ENCODE measurements at places on chromosomes 3 and 15.

GRCh38 chr3:117017135-117017894 lies 307.7 kb downstream of the TUSC7 start:
- DNase-seq, result no peak

DNA sequence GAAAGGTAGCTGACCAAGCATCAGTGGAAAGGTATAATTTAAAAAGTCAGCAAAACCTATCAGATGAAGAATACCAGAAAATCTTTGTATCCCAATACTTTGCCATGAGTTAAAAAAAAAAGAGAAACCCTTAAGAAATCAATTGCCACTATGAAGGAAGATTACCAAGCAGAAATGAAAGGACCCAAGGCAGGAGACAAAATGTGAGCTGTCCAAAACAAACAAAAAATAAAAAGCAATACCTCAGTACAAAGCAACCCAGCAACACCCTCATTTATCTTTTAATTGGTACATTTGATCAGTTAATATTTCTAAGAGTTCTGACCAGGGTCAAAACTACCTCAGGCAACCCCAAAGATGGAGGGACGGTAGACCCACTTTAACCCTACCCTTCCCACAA lies 65.3 kb downstream of the MOBP start:
- no peak for DNase-seq

- DNase-seq, result no peak
These were observed 22.1 kb downstream of the PPP2R3A start for GRCh38 chr3:135987661-135988060.

DNA sequence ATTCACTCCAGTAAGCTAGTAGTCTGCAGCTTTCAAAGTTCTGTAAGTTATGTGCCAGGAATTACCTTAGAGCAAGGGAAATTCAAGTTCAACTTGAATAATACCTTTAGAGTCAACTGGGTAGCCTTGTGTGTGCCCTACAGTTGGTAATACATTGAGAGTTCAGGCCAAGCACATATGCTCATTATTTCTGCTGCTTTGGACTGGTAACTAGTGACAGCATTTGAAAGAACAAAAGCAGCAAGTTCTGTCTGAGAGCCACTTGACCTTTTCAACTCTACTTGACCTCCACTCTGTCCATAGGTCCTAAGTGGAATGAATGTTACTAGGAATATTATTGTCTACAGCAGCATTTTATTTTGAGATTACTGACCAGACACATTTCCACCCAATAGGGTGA lies 723.5 kb downstream of the NLGN1 start:
- DNase-seq, result no peak

DNA sequence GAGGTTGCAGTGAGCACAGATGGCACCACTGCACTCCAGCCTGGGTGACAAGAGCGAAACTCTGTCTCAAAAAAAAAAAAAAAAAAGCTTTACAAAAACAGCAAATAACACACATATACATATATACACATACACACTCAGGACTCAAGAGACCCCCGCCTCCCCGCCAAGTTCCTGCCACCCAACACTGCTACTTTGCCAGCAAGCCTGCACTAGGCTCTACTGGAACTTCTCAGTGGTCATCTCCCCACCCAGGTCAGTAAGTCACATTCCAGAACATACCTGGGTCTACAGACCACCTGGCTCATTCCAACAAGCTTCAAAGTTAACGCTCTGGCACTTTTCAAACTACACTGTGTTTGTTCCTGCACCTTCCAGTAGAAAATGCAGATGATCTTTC lies 62.3 kb downstream of the SENP2 start:
- DNase-seq, result no peak

DNA sequence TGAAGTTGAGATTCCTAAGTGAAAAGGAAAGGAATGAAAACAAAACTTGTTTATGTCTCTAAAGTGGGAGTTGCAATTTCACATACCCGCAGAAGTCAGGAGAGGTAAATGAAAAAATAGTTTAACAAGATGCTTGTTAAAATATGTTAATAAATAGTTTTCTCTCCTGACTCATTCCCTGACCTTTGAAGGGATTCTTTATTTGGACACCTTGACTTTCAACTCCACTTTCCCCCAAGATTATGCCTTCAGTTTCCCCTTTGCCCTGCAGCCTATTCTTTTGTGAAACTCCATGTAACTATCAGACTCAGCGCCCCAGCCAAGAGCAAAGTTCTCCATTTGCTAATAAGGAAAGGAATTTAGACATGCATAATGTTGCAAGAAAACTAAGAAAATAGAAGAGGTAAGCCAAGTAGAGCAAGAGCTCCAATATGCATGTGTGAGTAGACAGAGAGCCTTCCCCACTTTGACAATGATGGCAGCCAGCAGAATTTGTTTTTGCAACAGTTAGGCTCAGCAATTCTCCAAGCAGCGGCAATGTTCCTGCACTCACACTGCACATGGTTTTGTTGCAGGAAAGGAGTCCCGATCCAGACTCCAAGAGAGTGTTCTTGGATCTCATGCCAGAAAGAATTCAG lies 61.2 kb downstream of the CD200 start:
- no peak for DNase-seq

DNA sequence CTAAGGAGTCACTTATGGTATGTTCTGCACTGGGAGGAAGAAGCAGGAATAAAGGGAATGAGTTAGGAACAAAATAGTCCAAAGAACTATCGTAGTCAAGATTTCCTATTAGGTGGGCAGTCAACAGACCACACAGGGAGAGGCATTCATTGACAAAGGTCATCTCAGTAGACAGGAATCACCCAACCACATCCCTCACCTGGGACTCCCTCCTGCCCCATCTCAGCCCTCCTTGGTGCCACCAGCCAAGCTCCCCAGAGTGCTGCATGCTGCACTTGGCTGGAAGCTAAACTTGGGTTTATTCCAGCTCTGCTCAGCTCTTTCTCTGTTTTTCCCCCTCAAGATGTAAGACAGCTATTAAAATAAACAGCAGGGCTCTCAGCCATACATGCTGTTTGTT lies 72.3 kb upstream of the CTNNB1 start:
- no peak for DNase-seq

- no peak for DNase-seq
These were observed 26.3 kb downstream of the LIPC start for GRCh38 chr15:58458076-58458475.

DNA sequence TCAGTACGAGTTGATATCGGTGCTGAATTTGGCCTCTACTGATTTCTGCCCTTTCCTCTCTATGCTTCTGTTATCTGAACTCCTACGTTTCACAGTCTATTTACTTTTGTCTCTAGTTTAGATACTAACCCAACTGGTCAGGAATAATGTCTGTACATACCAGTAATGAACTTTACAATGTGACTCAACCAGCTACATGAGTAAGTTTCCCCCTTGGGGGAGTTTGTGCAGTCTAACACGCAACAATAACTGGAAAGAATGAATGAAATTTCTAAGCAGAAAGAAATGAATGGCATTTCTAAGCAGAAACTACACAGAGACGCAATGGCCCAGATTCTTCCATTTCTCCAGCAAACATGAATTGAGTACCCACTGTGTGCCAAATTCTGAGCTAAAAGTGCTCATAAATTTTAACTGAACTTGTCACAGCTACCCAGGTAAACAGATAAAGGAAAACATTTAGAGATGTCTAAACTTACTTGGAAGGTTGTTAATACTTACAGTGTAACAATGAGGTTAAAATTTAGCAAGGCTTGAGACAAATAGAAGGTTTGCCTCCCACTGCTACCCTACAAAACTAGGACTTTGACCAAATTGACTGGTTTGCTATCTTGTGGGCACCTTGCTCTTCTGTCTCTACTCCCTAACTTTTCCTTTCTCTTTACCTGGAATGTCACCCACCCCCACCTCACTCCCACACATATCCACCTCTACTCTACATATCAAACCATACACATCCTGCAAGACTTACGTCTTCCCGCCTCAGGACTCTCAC lies 11.6 kb downstream of the UPK1B start:
- DNase-seq, result no peak

GRCh38 chr3:157502916-157503595 lies at the start of gene VEPH1:
Gene VEPH1, minus strand, starts transcription at chr3:157503416. Its CDS starts 8,067 bp downstream, at chr3:157495349.
- DNase-seq, result no peak

- no peak for DNase-seq
These were observed 328.1 kb upstream of the ATP10A start for GRCh38 chr15:26191193-26191592.

DNA sequence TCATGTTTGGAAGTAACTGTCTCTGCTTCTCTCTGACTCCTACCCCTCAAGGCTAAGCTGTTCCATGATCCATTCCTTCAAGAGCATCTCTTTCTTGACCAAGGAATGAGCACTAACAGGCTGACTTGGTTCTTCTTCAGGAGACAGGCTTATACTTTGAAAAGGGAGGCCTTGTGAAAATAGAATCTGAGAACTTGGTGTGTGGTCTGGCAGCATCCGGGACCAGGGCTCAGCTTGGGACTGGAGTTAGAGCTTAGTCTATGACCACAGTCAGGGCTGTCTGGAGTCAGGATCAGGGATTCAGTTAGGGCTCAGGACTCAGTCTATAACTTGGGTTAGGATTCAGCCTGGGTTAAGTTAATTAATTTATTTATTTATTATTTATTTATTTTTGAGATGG lies 44.9 kb upstream of the SLC6A6 start:
- no peak for DNase-seq

GRCh38 chr3:167723025-167723512 lies 11.6 kb downstream of the PDCD10 start:
- DNase-seq, result no peak

DNA sequence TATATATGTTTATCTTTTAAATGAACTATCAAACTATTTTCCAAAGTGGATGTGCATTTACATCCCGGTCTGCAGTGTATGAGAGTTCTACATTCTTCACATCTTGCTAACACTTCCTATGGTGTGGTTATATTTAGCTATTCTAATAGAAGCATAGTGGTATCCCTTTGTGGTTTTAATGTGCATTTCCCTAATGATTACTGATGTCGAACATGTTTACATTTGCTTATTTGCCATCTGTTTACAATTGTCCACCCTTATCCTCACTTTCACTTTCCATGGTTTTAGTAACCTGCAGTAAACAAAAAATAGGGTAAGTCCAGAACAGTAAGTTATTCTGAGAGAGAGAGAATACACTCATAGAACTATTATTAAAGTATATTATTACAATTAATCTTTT lies 360.5 kb upstream of the NAALADL2 start:
- DNase-seq, result no peak
